Right atrium auricular region (tissue), 2 donors: ENCODE measurements at places on chromosomes 13 and 19. TPM values are rescaled to one million over a fixed set of nuclear protein-coding genes. Genes with fewer than 3 reads are reported as not detected.

- DNase-seq: no peak
These were observed 334.2 kb upstream of the SGCG start for GRCh38 chr13:22846551-22846950.

- DNase-seq: no peak
These were observed 4.7 kb upstream of the RGL3 start for GRCh38 chr19:11423791-11424181.

DNA sequence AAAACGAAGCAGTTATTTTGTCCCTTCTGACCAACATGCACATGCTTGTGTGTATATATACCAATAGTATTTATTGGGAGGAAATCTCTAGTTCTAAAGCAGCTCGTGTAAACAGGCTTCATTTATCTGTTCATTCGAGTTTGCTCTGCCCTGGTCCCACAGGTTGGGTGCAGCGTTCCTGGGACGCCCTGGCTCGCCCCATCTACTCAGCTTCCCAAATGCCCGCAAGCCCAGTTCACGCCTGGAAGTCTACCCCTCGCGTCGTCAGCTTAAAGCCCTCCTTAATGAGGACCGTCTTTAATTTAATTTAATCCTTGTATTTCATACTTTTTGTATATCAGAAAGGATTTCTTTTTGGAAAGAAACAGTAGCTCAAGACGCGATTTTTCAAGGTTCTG is 604 bp downstream of the THSD1 start:
- DNase-seq: no peak

GRCh38 chr19:3549816-3550215 is 7.6 kb downstream of the MFSD12 start:
- DNase-seq: no peak

- DNase-seq: no peak
These were observed 18.8 kb upstream of the EDDM13 start for GRCh38 chr19:56253737-56254136.

DNA sequence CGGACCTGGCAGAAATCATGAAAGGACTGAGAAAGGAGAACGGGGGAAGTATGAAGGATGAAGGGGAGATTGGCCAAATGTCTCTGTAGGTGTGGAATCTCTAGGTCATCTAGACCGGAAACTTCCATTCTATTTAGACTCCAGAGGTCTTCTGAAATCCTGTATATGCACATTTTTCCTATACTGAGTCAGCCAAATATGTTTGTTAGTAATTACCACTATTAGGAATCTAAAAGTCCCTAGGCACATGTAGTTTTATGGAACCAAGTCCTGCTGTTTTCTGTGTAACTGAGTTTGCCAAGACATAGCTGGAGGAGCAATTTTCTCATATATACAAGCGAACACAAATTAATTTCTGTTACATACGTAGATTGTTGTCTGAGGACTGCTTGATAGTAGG is 498.1 kb downstream of the GPC5 start:
- no peak for DNase-seq

- DNase-seq: no peak
These were observed 4.8 kb downstream of the F2RL3 start for GRCh38 chr19:16893686-16893989.

- DNase-seq: no peak
These were observed 269.4 kb upstream of the NBEA start for GRCh38 chr13:34672631-34673030.

DNA sequence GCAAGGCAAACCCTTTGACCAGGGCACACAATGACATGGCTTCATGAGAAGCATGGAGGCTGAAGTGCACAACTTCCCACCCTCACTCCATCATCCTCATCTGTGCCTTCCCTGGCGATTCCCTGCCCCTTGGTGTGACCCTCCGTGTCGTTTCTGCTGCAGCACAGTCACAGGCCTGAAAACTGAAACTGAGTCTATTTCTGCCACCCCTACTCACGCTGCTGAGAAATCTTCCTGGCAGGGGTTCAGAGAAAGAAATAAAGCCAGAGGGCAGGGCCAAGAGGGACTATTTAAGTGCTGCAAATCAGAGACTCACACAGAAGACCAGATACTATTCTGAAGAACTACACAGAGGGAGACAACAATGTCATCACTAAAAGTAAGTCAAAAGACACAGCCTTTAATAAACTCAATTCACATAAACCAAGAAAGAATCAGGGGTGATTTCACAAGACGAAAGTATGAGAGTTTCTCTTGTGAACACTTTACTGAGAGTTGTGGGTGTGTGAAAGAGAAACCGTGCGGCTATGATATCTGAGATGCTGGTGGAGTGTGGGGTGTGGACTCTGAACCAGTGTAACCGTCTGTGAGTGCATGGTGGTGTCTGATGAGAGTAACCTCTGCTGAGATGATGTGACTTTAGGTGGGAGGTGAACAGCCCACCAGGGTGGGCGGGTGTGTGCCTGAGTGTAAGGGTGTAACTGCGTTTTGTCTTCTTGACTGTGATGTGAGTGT is 23.5 kb downstream of the LGALS16 start:
- no peak for DNase-seq

DNA sequence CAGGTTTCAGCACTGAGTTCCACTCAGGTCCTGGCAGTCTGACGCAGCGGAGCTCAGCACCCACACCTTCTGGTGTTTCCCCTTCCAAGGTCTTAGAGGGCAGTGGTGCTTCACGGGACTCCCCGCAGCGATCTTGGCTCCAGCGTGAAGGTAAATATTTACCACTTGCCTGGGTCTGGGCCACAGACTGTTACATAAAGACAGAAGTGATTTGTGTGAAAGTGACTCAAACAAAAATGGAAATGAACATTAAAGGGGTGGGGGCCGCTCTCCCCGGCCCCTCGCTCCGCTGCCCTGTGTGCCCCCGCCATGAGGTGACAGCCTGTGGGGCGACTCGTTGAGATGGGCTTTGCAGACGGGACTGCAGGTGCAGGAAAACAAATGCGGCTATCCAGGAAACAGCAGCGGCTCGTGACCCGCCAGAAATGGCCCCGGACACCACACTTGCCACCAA is 55.0 kb downstream of the GGACT start:
- no peak for DNase-seq

GRCh38 chr13:113989585-113990300 is 15.9 kb upstream of the C13orf46 start:
- no peak for DNase-seq

- DNase-seq: no peak
These were observed 103.7 kb upstream of the VSTM2B start for GRCh38 chr19:29422047-29422446.

GRCh38 chr13:72368031-72368430 is 359.4 kb downstream of the MZT1 start:
- no peak for DNase-seq

- DNase-seq: no peak
These were observed 4.6 kb upstream of the TSHZ3 start for GRCh38 chr19:31353833-31354232.

DNA sequence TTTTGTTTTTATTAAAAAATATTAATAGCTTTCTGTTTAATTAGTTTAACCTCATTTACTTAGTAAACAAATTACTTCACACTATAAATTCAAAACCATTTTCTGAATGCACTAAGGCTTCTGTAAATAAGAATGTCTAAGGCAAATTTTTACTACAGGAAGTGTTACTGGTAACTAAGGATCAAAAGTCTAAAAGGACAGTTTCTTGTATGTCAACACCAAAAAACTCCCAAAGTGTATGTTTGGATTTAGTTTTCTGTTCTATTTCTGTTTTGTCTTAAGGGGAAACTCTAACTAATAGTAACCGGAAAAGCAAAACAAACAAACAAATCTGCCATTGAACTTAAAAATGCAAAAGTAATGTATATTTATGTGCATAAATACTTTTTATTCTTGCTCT is 24.7 kb downstream of the PRR20E start:
- DNase-seq: no peak

- DNase-seq: peak; percentile 70
These were observed 2.8 kb downstream of the GIPR start for GRCh38 chr19:45670670-45671453.

- peak; percentile 88 for DNase-seq
These were observed 665 bp downstream of the TUBGCP3 start for GRCh38 chr13:112587212-112587763.

DNA sequence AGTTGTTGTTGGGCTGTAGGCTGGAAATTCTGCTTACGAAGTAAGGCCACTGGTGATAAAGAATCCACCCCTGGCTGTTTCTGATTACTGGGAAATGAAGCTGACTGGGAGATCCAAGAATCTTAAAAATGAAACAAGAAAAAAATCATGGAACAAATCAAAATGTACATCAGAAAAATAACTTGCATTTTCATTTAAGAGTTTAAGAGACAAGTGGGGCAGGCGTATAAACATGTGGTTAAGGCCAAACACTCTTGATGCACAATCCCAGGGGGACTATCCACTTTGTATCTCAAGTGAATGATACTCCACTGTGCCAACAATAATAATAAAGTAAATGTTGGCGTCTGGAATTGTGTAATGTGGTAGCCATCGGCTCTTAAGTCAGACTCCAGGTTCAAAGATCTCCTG is 24.6 kb downstream of the ZMYM5 start:
- no peak for DNase-seq

- no peak for DNase-seq
These were observed 32.2 kb upstream of the MBNL2 start for GRCh38 chr13:97189928-97190327.

ACER1 gene
- 0.24 TPM for total RNA-seq

ZIK1 gene
- 3.3 TPM for total RNA-seq

COL5A3 gene
- total RNA-seq: 6.8 TPM

CGB1 gene
- not detected for total RNA-seq

PDE4C gene
- total RNA-seq: not detected

CEACAM1 gene
- 0.94 TPM for total RNA-seq

FSD1 gene
- total RNA-seq: not detected

CD22 gene
- total RNA-seq: 1.4 TPM

TMEM59L gene
- 3.0 TPM for total RNA-seq

BST2 gene
- total RNA-seq: 32.1 TPM

TNNI3 gene
- total RNA-seq: 4,003 TPM

CFD gene
- 652 TPM for total RNA-seq
